ENCODE measurements at places on chromosomes 12 and 14.
A peak's percentile ranks its signal among the peaks of the same experiment; 100 is the strongest.

GRCh38 chr14:72165229-72165698 is 233.0 kb downstream of the RGS6 start:
- no peak for DNase-seq

- DNase-seq: no peak
Observed at GRCh38 chr12:31533470-31533869, 57.5 kb downstream of the DENND5B start.

- no peak for DNase-seq
Observed at GRCh38 chr14:103118018-103118662, 5.1 kb upstream of the TNFAIP2 start.

DNA sequence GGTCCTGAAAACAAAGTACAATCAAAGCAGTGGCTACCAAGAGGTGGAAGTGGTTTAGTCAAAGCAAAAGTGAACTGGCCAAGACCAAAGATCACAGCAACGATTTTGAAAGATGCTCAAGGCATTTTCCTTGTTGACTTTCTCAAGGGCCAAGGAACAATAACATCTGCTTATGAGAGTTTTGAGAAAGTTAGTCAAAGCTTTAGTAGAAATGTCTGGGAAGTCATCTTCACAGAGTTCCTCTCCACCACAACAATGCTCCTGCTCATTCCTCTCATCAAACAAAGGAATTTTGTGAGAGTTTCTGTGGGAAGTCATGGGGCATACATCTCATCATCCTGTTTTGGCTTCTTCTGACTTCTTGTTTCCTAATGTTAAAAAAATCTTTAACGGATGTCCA is 80.1 kb downstream of the PLEKHA5 start:
- DNase-seq: no peak

GRCh38 chr12:6667559-6668210 is 4.8 kb upstream of the ING4 start:
- DNase-seq: no peak

- no peak for DNase-seq
Observed at GRCh38 chr12:48054955-48055821, 50.7 kb downstream of the SENP1 start.

DNA sequence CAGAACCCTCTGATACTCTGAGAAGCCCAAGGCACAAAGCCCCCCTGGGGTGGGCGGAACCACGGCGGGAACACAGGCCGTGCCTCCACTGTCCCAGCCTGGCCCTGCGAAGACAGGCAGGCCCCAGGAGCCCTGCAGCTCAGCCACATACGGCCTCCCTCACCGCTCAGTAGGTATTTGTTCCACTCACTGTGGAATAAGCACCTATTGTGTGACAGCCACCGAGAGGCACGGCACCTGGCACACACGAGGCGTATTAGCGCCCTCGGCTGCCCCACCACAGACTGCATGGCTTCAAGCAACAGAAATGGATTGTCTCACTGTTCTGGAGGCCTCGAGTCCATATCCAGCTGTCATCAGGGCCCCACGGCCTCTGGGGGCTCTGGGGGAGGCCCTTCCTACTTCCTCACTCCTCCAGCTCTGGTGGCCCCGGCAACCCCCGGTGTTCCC is 66.3 kb downstream of the NCOR2 start:
- DNase-seq: no peak

GRCh38 chr14:54818201-54819133 is 84.2 kb downstream of the GCH1 start:
- DNase-seq: peak; percentile 65

DNA sequence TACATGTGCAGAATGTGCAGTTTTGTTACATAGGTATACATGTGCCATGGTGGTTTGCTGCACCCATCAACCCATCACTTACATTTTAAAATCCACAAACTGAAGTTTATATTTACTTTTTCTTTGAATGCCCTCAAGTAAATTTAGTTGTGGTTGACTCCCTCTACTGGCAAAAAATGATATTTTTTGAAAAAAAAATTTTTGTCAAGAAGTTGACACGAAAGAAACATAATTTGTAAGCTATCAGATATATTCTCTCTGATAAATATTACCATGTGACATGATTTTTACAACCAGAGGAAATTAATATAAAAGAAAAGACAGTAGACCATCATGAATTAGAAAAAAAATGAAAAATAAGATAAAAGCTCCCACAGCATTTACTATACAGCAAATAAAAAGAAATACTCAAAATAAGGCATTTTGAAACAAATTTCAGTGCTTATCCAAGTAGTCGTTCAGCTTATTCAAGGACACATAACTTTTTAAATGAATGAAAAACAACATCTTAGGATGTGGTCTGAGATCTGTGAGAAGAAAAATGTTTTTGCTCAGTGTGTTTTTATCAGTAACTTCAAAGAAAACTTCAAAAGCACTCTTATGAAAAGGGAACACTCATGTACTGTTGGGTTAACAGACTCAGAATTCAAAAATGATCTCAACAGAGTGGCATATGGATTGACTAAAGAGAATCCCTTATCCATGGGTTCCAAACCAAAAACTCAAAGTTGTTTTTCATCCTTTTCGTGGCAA is 30.0 kb upstream of the GRIP1 start:
- no peak for DNase-seq

- no peak for DNase-seq
Observed at GRCh38 chr12:48388460-48388859, 37.7 kb upstream of the ZNF641 start.

DNA sequence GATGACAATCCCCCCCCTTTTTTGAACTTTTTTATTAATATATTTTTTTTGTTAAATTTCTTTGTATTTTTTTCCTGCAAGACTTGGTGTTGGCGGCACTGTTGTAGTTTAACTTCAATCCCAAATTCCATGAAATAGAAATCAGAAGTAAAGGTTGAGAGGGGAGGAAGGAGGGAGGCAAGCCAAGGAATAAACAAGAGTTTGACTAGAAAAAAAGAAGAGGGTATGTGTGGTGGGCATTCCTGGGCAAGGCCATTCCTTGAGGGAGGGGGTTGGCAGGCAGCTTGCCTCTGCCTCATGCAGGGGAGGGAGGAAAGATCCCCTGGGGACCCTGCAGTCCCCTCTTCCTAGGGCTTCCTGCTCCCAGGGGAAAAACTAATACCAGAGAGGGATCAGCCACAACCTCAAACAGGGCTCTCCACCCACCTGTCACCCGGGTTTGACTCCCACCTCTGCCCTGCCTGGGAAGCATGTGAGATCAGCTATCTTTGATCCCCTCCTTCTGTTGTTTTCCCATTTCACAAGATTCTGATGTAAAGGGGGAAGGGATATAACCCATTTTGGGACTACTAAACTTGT is 519 bp upstream of the AP1G2 start:
- DNase-seq: no peak

- DNase-seq: no peak
Observed at GRCh38 chr12:49956663-49957569, 4.8 kb upstream of the AQP5 start.
